ENCODE measurements at places on chromosomes 1 and 21. TPM values are rescaled to one million over a fixed set of nuclear protein-coding genes. Genes with fewer than 3 reads are reported as not detected.
A peak's percentile ranks its signal among the peaks of the same experiment; 100 is the strongest.

The PLA2G5 gene
- 0.88 TPM for total RNA-seq

GRCh38 chr1:53068314-53069099 is 6.5 kb downstream of the PODN start:
- no peak overlapping the region for H3K27ac ChIP-seq
- DNase-seq = no peak
- no peaks in the 10 kb centered on the region for H3K4me1 ChIP-seq
- no peaks in the 10 kb centered on the region for H3K36me3 ChIP-seq
- H3K27me3 ChIP-seq = no peaks in the 10 kb centered on the region

GRCh38 chr1:166032572-166033371 is 134.0 kb downstream of the FAM78B start:
- H3K27ac ChIP-seq = no peak overlapping the region
- H3K27me3 ChIP-seq = no peaks in the 10 kb centered on the region
- H3K36me3 ChIP-seq = no peaks in the 10 kb centered on the region
- H3K4me3 ChIP-seq = no peak overlapping the region

GRCh38 chr1:62353853-62354252 is 34.6 kb upstream of the KANK4 start:
- H3K27ac ChIP-seq = no peak overlapping the region
- H3K4me1 ChIP-seq = no peaks in the 10 kb centered on the region
- H3K4me3 ChIP-seq = no peak overlapping the region
- H3K27me3 ChIP-seq = no peaks in the 10 kb centered on the region

DNA sequence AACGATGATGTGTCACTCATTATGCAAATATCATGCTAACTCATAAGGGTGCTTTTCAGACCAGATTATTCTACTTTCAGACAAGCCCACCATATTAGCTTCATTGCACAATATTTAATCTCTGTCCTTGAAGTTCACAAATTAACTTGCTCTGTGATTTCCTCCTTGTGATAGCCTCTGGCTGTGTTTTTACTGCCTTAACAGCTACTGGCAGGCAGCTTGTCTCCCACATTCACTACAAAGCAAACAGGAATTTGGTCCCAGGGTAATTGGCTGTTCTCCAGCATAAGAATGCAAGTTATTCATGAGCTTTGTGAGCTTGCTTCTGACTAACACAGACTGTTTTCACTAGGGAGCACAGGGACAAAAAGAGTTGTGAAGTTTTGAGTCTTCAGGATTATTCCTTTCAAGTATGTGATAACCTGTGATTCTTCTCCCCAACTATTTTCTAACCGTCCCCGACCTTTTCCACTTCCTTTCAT is 87.9 kb upstream of the HMCN1 start:
- H3K4me3 ChIP-seq = no peak overlapping the region
- no peaks in the 10 kb centered on the region for H3K27me3 ChIP-seq
- H3K27ac ChIP-seq = peak overlapping the region; percentile 51
- no peaks in the 10 kb centered on the region for H3K4me1 ChIP-seq

Measured in breast epithelium (tissue), 4 donors.